ENCODE measurements at places on chromosomes 1 and 21.

GRCh38 chr21:41837756-41838297 lies 41.3 kb downstream of the PRDM15 start:
- DNase-seq = no peak

- DNase-seq = no peak
These were observed 92.5 kb downstream of the TTC3 start for GRCh38 chr21:37165586-37165985.

GRCh38 chr1:32380057-32380456 lies 14.2 kb downstream of the BSDC1 start:
- DNase-seq = no peak

GRCh38 chr1:82446955-82447354 lies 646.2 kb downstream of the ADGRL2 start:
- DNase-seq = no peak

DNA sequence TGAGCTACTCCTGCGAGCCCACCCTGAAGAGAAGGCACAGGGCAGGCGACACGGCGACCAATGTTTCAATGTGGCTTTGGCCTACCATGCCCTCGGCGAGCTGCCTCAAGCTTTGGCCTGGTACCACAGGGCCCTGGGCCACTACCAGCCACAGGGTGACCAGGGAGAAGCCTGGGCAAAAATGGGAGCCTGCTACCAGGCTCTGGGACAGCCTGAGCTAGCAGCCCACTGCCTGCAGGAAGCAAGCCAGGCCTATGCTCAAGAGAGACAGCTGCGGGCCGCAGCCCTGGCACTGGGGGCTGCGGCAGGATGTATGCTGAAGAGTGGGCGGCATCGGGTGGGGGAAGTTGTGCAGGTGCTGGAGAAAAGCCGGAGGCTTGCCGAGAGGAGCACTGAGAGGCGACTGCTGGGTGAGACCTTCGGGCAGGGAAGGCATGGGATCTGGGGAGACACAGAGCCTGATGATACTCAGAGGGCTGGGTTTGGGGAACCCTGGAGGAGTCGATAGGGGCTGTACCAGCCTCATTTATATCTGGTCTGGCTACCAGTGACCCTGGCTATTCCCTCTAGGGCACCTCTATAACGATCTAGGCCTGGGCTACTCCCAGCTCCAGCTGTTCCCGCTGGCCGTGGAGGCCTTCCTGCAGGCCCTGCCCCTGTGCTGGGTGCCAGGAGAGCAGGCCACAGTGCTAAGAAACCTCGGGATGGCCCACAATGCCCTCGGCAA lies 2.3 kb downstream of the TTC24 start:
- no peak for DNase-seq

DNA sequence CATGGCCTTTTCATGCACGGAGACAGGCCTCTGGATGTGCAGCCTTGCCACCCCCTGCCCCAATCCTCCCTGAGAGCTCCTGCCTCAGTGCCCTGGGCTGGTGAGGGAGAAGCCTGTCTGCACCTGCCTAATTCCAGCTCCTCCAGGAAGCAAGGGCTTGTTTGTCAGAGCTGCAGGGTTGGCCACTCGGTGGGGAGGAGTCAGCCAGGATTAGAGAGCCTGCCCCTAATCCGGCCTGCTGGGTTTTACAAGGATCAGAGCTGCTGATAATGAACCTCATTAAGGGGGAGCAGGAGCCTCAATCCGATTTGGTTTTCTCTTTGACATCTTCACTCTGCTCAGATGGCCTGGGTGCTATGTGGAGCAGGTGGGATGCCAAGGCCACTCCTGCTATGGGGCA lies 31.9 kb upstream of the LHX4 start:
- DNase-seq = no peak

- no peak for DNase-seq
These were observed 109.9 kb upstream of the ADGRL2 start for GRCh38 chr1:81690676-81691453.

DNA sequence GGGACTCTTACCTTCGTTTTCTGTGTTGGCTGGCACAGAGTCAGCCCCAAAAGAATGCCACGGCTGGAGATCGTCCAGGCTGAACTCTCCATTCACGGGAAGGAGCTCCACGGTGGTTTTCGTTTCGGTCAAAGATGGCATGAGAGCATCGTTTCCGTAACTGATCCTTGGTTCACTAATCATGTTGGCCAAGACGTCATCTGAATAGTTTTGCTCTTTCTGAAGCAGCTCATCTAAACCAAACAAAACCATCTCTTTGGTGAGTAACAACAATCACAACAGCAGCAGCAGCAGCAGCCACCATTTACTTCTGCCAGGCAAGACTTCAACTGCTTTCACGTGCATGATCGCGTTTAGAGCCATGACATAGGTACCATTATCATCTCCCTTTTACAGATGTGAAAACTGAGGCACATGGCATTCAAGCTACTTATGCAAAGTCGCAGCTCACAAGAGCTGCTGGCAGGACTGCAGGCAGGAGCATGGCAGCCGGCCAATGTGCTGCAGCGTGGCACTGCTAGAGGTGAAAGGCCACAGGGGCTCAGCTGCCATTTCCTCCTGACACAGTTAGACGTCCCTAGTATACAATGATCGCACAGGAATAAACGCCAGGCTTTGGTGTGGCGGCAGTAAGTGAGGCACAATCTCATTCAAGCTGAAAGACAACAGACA lies 177.1 kb downstream of the GABPA start:
- no peak for DNase-seq

DNA sequence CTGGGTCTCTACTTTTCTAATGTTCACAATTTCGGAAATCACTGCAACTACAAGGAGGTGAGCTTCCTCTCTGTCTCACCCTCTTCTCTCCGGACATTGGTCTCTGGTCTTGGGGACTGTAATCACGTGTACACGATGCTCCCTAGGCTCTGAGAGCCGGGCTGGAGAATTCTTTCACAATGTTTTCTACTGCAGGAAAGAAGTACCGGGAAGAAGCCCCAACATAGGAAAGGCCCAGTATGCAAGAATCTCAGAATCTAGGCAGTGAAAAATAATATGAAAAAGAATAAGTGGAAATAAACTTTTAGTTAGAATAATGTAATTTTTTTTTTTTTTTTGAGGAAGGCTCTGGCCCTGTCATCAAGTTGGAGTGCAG lies 13.5 kb upstream of the HJV start:
- no peak for DNase-seq
